ENCODE measurements at places on chromosomes 3 and 15.

GRCh38 chr15:101657171-101657570 lies 5.0 kb upstream of the TM2D3 start:
- DNase-seq, result no peak

GRCh38 chr3:159128628-159129027 lies 326.8 kb downstream of the MFSD1 start:
- no peak for DNase-seq

GRCh38 chr3:104168386-104168785 lies 1198.3 kb upstream of the ALCAM start:
- DNase-seq, result no peak

DNA sequence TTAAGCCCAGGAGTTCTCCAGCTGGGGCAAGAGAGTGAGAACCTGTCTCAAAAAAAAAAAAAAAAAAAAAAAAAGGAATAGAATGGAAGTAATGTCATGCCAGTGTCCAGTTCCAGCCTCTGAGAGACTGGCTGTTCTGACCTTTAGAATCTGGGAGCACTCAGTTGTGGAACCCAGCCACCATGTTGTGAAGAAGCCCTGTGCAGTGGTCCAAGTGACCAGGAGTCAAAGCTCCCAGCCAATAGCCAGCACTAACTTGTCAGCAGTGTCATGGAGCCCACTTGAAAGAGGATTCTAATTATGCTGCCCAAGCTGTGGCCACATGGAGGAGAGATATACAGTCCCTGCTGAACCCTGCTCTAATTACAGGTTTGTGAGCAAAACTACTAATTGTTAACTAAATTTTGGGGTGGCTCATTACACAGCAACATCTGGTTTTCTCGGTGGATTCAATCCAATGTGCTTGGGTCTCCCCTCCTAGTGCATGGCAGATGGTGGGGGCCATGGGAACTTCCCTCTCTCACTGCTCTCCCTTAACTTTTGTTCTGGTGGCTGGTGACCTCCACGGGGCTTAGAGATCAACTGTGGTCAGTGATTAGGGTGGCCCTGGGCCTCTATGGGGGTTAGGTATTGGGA lies 55.5 kb downstream of the CLEC3B start:
- no peak for DNase-seq

DNA sequence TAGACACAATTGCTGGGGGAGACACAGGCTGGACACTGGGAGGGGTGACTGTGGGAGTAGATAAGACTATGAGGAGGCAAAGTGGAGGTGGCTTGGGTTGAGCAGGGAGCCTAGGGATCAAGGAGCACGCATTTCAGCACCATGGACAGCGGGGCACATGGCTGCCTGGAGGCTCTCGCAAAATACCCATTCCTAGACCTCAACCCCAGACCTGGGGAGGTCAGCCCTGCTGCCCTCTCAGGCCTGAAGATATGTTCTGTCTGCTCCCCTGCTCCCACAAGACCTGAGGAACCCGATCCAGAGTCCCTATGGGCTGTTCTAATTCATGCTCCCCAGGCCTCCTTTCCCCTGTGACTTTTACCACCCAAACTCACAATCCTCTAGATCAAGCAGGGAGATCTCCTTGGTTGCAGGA lies 16.0 kb upstream of the CPEB1 start:
- no peak for DNase-seq

GRCh38 chr15:47991357-47991756 lies 129.4 kb upstream of the SLC24A5 start:
- no peak for DNase-seq

DNA sequence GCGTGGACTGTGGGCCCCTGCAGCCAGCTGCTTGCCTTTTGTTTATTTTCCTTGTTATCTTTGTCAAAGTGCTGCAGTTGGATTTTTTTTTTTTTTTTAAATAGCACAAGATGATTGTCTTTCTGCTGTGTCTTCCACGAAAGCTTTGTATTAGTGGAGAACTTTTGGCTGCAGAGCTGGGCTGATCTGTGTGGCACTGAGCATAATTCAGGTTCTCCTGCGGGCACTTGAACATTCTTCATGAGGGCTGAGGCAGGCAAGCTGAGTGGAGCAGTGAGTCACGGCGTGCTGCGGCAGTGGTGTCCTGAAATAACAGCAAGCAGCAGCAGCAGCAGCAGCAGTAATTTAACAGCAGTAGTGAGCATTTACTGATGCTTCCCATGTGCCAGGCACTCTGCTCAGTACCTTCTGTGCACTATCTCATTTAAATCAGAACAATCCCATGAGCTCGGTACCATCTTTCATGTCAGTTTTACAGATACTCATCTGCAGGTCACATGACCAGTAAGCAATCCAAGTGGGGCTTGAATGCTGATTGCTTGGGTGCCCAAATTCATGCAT lies 45.8 kb downstream of the MITF start:
- DNase-seq, result no peak

DNA sequence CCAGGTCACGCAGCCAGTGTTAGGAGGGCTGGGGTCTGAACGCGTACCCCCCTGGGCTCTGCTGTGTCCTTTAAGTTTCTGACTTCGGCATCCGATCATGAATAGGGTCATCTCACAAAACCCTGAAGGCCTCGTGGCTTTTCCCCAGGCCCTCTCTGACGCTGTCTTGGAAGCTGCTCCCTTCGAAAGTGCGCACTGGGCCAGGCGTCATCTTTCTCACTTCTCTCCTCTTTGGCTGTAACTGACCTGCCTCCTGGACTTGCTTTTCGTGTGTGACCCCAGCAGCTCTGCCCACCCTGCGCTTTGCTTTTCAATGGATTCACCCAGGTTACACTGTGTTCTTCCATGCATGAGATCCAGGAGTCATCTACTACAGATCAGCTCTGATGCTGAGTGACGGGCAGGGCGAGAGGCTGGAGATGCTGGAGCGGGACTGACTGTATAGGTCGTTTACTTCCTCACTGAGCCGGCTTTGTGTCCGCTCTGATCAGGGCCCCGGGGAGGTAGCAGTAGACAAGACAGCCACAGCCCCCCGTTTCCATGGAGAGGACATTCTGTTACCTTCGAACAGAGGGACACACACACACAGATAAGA lies 45.0 kb upstream of the PCSK6 start:
- DNase-seq, result no peak

All from NCI-H1694 treated with DMSO at 0.1 percent for 48 hours (cell line).